Activated CD4-positive, alpha-beta T cell treated with anti-CD3 and anti-CD28 coated beads for 4 hours (primary cell): ENCODE measurements at places on chromosomes 12 and 14.

- DNase-seq = no peak
Measured at GRCh38 chr14:102901633-102902032, 20.8 kb upstream of the AMN start.

DNA sequence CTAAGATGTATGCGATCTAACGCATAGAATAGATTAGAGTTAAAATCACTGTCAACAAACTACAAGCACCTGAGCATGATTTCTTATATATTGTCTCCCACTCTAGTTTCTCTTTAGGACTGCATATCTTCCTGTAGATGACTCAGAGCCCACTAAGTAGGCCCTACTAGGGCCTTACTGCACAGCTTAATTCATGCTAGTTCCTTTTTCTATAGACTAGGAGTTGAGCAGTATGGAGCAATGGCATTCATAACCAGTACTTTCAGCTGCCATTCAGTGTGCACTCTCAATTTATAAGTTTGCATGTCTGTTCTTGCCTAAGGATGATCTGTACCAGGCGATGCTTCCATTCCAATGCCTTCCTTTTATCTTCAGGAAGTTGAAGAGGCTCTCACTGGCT lies 103.5 kb downstream of the METTL25 start:
- no peak for DNase-seq

DNA sequence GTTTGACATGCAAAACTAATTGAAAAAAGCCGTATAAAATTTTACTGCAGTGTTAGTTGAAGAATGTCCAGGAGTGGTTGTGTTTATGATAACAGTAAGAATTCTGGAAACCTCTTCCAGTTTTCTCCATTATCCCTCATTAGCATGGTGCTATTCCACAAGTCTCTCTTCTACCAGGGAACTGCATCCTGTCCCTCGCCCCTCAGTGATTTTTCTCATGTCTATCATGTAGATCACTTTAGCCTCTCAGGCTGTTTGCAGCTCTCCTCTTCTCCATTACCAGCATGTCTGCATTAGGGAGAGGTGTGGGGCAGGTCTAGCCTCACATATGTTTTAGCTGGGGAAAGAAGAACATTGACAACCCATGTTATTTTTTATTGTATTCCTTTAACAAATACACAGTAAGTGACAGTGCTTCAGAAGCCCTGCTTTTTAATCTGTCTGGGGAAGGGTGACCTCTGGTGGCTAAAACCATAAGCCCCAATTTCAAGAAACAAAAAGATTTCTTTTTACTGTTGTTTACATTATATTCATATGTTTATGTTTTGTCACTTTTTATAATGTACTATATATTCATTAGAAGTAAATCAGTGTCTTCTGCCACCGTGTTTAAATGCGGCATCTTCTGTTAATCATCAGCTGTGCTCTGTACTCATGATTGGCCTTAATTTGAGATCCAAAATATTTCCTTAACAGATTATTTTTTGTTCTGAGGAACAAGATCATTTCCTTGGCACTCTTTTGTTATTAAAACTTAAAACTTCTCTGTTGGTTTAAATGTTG lies 70.7 kb downstream of the RASSF8 start:
- peak; percentile 5 for DNase-seq

DNA sequence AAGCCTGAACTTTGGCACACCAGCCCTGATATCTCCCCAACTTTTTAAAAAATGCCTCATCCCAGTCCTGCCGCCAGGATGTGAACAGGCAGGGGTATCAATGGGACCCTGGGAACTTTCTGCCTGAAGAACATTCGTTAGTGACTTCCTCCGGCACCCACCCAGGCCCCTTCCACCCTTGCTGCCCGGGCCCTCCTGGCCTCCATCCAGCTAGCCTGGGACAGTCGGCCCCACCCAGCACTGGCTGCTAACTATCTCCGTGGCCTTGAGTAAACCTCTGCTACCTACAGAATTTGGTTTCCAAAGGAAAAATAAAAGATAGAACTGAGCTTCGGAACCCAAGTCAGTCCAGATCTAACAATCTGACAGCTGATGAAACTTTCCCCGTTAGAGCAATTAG lies 14.3 kb downstream of the SCARB1 start:
- DNase-seq = no peak

- no peak for DNase-seq
Measured at GRCh38 chr14:84671776-84672175, 858.2 kb upstream of the FLRT2 start.

- DNase-seq = no peak
Measured at GRCh38 chr12:106740818-106741217, 33.7 kb upstream of the RIC8B start.
